ENCODE measurements at places on chromosomes 12 and 14.

DNA sequence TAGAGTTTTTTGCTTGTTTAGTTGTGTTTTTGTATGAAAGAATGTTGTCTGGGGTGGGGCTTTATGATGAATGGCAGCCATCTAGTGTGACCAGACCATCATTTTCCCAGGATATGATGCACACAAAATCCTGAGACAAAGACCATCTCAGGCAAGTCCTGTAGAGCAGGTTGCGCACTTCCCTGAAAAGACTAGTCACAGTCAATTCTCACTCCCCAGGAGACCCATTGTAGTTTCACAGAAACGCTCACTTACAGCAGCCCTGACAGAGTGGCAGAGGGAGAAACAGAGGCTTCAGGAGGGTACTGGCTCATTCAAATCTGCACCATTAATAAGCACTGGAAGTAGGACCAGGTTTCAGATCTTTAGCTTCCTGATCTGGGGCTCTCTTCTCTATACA is 183.2 kb downstream of the TMEM117 start:
- DNase-seq: no peak

DNA sequence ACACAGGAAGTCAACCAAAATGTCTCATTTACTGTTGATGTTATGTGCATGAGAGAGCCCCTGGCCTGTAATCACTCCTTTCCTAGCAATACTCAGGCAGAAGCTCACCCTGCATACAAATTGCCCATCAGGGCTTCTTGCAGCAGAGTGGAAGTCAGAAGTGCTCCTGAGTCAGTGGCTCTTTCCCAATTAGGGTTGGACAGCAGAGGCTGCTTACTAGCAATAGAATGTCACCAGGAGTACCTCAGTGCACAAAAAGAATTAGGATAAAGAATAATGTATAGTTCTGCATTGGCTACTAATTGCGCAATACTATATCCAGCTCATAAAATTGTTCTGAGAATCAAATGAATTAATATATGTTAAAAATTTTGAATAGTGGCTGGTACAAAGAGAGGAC is 161.1 kb downstream of the SLC35F4 start:
- DNase-seq: no peak

DNA sequence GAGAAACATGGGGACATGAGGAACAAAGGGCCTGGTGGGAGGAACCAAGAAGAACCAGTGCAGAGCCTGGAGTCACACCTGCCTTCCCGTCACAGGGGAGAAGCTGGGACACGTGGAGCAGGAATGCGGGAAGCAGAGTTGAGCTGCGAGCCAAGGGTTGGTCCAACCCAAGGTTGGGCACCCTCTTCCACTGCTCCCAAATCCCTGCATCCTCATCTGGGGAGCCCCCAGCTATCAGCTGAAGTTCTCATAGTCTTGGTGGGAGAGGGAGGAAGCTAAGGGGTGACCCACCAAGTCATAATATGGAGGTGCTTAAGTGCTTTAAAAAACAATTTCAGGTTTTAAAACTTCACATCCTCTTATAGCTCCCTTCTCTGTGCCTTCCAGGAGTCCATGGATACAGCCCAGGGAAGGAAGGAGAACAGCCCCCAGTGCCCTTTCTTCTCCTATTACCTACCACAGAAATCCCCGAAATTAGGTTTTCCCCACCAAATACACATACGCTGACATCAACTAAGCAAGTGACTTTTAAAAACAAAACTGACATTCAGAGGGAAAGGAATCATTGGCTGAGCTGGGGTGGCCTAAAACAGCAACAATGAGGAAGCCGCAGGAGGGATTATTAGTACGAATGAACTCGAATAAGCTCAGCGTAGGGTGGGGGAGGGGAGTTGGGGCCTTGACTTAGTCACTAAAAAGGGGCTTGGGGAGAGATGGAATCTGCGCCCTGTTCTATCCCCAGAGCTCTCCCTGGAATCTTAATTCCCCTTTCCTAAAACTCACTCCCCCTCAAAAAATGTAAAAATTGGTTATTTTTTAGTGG is 4.5 kb downstream of the MYL6 start:
- no peak for DNase-seq

DNA sequence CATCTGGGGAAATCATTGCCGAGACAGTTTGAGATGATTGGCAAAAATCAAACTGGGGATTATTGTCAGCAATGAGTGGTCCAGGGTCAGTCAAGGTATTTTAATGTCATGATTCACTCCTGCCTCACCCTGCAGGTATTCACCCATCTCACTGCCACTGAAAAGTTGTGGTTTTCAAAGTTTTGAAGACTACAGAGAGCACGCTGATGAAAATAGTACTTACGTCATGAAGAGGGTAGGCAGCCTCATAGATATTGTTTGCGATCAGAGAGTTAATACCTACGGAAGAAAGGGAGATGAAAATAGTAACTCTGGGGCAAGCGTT is 138.0 kb downstream of the ANO2 start:
- no peak for DNase-seq

- peak; percentile 45 for DNase-seq
Observed at GRCh38 chr12:76030341-76031080, 1.1 kb downstream of the PHLDA1 start.

DNA sequence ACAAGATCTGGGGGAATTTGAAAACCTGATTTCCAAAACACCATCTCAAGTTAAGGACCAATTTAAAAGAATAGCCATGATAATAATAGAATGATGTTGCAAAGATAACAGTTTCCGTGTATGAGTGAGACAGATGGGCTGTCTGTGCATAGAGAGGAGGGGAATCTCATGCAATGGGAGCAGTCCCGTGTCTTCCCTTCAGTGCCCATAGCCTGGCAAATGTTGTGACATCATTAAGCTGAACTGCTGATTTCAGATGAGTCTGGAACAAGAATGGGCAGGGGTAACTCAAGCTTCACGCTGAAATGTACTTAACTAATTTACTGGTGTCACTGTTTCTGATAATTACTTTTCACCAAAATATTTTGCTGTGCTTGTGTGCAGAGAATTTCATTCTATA is 454.0 kb downstream of the FOXG1 start:
- no peak for DNase-seq

DNA sequence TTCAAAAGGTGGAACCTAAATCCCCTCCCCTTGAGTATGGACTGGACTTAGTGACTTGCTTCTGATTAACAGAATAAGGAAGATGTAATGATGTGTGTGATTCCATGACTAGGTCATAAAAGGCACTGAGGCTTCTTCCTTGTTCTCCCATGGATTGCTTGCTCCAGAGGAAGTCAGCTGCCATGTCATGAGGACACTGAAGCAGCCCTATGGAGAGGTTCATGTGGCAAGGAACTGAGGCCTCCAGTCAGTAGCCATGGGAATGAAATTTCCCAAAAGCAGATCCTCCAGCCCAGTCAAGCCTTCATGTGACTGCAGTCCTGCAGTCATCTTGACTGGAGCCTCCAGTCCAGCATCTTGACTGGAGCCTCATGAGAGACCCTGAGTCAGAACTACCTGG is 10.7 kb downstream of the TMBIM4 start:
- DNase-seq: no peak

- peak; percentile 24 for DNase-seq
Observed at GRCh38 chr14:70555890-70556289, 21.1 kb upstream of the ADAM20 start.

- peak; percentile 43 for DNase-seq
Observed at GRCh38 chr14:71324767-71325272, 417.6 kb downstream of the PCNX1 start.

DNA sequence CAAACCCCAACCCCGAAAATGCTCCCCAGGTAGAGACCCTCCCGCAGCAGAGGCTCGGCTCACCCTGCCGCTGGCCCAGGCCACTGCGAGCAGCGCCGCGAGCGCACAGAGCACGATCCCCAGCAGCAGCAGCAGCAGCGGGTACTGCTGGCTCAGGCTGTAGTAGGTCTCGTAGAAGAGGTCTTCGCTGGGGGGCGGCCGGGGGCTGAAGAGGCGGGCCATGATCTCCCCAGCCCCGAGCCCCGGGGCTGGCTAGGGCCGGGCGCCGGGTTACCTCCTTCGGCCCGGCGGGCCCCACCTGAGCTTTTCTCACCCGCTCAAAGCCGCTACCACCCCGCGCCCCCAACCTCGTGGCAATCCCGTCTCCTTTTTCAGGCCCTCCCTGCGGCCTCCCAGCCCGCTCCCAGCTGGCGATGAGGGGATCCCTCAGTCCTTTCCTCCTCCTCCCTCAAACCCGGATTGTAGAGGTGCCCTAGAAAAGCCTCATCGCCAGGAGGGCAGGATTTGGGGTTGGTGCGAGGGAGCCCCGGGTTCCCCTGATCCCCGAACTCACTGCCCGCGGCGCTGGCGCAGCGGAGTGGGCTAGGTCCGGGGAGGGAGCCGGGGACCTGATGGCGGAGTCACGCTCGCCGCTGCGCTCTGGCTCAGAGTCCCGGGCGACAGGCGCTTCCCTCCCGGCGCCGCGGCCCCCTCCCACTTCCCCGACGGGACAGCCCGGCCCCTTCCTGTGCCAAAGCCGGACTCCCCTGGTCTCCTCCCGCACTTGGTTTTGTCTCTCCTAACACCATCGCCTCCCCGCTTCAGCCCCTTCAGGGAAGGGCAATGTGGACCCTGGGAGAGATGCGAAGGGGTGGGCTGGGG is at the start of gene ADCY4:
Gene ADCY4 (minus strand): TSS at position 641 of the 861 bp plus-strand sequence. CDS start 419 bp downstream, at position 222.
- DNase-seq: no peak

DNA sequence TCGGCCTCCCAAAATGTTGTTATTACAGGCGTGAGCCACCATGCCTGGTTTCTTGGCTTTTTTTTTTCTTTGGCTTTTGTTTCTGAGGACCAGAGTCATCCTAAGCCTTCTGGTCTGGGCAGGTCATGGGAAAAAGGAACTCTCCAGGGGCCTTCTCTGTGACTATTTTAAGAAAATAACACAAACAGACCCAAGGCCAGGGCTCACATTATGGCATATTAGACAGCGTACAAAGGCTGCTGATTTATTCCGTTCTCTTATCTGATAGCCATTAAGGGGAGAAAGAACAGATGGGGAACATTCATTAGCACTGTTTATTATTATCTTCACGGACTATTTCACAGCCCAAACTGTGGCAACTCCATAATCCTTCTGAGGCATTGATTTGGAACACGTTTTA is 28.8 kb upstream of the MANSC4 start:
- DNase-seq: no peak

GRCh38 chr14:52878469-52878868 is 72.4 kb downstream of the FERMT2 start:
- DNase-seq: no peak

DNA sequence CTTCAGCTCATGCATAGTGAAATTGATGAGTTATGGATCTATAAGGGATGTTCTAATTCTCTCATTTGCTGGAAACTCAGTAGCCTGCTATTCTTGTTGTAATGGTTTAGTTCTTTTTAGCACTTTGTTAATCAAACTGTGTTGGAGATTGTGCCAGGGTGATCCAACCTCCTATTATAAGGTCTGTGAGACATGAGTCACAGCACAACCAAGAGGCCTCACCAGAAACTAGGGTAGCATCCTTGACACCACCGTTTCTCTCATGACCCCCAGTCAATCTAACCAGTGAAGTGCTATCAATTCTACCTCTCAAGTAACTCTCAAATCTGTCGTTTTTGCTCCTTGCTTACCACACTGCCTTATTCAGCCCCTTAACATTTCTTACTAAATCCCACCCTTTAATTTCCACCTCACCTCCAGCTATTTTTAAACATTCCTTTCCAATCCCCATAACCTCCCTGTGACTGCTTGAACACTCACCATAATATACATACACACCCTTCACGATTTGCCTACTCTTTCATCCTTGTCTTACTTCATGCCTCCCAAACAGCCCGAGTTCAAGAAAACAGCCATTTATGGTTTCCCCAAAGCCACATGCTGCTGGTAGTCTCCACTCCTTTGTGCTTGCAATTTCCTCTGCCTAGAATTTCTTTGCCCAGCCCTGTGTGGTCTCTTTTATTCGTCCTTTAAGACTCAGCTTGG is 53.9 kb upstream of the NUDT4 start:
- no peak for DNase-seq

- no peak for DNase-seq
Observed at GRCh38 chr12:15831315-15831978, 42.3 kb upstream of the EPS8 start.

GRCh38 chr14:52268279-52269061 is 972 bp downstream of the PTGDR start:
- no peak for DNase-seq

DNA sequence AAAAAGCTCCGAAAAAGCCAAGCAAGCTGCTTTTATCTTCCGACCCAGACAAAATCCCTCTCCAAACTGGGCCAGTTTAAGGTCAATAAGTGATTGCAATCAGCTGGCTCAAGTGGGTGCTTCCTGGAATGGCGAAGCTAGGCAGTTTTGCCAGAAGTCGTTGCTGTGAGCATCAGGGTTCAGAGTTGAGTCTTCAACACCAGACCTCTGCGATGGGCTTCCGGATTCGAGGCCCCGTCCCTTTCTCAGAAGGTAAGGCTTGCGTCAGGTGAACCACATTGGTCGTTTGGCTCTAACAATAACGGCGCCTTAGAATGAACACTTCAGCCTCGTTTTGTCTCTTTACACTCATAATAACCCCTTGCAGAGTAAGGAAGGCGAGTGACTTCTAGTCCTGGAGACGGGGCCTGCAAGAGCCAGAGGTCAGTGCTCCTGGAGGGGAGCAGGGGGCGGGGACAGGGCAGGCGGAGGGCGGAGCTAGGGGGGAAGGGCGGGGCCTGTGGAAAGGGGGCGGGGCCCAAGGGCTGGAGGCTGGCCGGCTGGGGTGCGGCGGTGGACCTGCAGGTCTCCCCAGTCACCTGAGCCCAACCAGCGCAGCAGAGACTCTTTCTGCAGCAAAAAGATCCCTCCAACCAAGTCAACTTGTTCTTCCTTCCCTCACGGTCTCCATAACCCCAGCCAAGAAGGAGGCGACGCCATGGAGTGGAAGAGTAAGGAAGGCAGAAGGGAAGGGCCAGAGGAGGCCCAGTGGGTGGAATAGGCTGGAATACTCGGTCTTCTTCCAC is 34.0 kb upstream of the NFYB start:
- no peak for DNase-seq

DNA sequence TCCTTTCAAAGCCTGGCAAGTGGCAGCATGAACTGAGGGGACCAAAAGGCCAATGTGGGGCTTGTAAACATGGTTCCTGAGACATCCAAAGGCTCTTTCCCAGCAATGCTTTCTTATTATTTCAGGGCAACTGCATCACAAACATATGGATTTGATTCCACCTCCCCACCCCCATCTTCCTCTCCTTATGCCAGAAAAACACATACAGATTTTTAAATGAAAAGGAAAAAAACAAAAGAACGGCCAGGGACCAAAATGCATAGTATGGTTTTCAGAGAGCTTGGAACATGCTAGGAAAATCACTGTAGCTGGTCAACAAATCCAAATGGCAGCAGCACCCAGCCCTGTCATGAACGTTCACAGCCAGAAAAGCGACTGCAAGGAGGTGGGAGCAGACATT is 167.6 kb downstream of the ANO2 start:
- no peak for DNase-seq

- no peak for DNase-seq
Observed at GRCh38 chr14:24879661-24880386, 170.1 kb downstream of the STXBP6 start.

DNA sequence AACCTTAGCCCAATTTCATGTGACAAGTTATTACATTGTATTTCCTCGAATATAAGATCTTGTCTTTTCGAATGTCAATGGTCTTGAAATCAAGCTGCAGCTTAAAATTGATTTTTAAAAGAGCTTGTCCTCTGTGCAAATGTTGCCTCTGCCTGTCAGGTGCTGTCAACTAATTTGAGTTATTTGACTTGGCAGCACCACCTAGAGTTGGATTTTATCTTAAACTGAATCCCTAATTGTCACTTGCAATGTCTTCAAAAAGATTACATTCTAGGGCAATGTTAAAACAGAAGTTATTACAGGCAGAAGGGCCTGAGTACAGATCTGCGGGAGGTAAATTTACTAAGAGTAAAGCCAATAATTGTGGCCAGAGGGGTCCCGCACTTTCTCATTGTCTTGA is 26.2 kb upstream of the TUNAR start:
- no peak for DNase-seq
